ENCODE measurements at places on chromosomes 7 and 10.

DNA sequence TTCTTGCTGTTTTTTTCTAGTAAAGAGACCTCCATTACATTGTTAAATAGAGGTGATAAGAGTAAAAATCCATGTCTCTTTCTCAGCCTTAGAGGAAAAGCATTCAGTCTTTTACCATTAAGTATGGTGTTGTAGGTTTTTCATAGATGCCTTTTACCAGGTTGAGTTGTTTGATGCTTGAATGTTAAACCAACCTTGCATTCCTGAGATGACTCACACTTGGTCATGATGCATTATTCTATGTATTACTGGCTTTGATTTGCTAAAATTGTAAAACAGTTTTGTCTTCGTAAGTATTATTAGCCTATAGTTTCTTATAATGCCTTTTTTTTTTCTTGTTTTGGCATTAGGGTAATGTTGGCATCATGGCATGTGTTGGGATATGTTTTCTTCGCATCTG is 90.0 kb downstream of the ANKRD61 start:
- DNase-seq, result no peak

DNA sequence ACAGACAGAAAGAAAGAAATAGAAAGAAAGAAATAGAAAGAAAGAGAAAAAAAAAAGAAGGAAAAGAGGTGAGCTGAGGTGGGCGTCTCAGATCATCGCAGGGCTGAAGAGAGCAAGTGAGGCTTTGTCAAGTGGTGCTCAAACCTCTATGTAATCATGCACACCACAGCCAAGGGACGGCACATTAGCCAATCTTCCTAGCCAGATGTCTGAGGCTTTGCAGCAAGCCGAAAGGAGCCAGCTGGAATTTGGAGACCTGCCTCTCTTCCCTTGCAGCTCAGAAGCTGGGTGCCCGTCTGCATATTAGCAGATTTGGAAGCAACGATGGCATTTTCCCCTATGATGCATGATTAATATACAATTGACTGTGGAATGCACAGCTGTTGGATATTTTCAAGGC is 52.5 kb downstream of the ADRA2A start:
- no peak for DNase-seq

- DNase-seq, result no peak
Observed at GRCh38 chr10:59287587-59288255, 74.6 kb downstream of the FAM13C start.

DNA sequence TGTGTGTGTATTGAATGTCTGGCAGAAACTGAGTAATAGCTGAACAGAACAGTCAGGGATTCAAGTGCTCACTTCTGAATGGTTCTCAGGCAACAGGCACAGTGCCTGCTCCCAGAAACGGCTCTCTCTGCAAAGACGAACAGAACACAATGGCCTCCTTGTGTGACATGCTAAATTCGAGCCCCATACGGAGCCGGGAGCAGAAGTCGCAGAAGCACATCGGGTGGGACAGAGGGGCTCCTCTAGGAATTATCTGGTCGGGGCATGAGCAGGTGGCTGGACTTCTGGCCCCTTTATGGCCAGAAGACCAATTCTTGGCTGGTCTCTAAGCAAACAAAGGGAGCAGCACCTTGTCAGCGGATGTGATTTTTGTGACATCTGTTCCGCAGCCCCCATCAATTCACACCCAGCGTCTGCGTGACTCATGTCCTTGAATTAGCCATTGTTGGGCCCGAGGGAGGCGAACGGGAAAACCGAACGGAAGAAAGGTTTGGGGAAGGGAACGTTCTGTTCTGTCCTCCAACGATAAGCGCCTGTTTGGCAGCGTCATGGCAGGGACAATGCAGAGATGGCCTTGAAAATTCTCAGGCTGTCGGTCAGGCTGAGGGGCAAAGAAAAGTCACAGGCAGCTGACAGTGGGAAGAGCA is 47.3 kb upstream of the NPTX2 start:
- DNase-seq, result no peak

GRCh38 chr10:52172581-52172980 is 141.5 kb upstream of the DKK1 start:
- DNase-seq, result no peak

GRCh38 chr10:22230158-22230833 is 12.5 kb upstream of the EBLN1 start:
- no peak for DNase-seq

- no peak for DNase-seq
Observed at GRCh38 chr7:158061026-158061630, 526.5 kb downstream of the PTPRN2 start.

GRCh38 chr10:112471878-112472487 is 25.0 kb downstream of the VTI1A start:
- no peak for DNase-seq

- no peak for DNase-seq
Observed at GRCh38 chr10:124151466-124152095, 58.2 kb upstream of the CHST15 start.

GRCh38 chr10:129042776-129043595 is 424.1 kb upstream of the MGMT start:
- DNase-seq, result no peak

- no peak for DNase-seq
Observed at GRCh38 chr10:90399782-90400181, 458.1 kb downstream of the HTR7 start.

GRCh38 chr10:118958984-118959925 is 70.3 kb upstream of the NANOS1 start:
- no peak for DNase-seq

DNA sequence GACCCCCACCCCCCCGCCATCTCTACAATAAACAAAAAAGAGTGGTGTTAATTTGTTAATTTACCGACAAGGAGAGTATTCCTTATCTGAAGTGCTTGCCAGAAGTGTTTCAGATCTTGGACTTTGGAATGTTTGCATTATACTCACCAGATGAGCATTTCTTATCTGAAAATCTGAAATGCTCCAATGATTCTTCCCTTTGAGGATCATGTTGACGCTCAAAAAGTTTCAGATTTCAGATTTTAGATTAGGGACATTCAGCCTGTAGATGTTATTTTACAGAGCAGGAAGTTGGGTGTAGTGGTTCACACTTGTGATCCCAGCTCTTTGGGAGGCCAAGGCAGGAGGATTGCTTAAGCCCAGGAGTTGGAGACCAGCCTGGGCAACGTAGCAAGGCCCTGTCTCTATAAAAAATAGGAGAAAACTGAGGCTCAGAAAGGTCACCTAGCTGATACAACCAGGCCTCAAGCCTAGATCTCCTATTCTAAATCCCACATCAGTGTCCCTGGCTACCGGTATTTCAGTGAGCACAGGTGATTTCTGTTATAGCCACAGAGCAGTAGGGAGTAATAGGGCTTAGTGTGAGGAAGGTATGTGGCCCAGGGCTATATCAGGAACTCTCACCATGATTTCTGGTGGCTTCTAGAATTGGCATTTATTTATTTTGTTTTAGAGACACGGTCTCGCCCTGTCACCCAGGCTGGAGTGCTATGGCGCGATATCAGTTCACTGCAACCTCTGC is 35.4 kb downstream of the TMEM120A start:
- DNase-seq, result no peak

- DNase-seq, result no peak
Observed at GRCh38 chr7:151885202-151885580, 8.3 kb upstream of the PRKAG2 start.
